ENCODE measurements at places on chromosomes 7 and 10. TPM values are rescaled to one million over a fixed set of nuclear protein-coding genes. Genes with fewer than 3 reads are reported as not detected.

The FAM25C gene
- 26.2 TPM for polyA plus RNA-seq

GRCh38 chr10:118698421-118698820 is 56.3 kb downstream of the CACUL1 start:
- DNase-seq, result no peak

The ASB15 gene
- not detected for polyA plus RNA-seq

DNA sequence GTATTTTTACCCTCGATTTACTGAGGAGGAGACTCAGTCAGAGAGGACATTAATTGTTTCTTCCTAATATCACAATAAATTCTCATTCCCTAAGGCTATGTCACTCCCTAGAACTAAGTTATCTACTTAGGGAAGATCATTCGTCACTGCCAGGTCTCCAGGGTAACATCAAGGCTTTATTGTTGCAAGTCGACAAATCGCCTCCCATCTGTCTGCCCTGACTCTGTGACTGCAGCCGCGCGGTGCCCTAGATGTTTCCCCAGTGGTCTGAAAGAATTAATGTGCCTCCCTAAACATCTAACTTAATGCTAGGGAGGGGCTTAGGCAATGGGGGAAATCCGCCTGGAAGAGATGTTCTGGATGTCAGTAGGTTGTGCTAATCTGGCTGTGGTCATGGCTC is 558.8 kb upstream of the C7orf33 start:
- no peak for DNase-seq

- DNase-seq, result no peak
These were observed 568.3 kb downstream of the TYW1 start for GRCh38 chr7:67564959-67565358.

The DPY19L1 gene
- polyA plus RNA-seq, result 11.9 TPM

GRCh38 chr10:99560277-99561126 is 27.8 kb downstream of the NKX2-3 start:
- DNase-seq, result no peak

DNA sequence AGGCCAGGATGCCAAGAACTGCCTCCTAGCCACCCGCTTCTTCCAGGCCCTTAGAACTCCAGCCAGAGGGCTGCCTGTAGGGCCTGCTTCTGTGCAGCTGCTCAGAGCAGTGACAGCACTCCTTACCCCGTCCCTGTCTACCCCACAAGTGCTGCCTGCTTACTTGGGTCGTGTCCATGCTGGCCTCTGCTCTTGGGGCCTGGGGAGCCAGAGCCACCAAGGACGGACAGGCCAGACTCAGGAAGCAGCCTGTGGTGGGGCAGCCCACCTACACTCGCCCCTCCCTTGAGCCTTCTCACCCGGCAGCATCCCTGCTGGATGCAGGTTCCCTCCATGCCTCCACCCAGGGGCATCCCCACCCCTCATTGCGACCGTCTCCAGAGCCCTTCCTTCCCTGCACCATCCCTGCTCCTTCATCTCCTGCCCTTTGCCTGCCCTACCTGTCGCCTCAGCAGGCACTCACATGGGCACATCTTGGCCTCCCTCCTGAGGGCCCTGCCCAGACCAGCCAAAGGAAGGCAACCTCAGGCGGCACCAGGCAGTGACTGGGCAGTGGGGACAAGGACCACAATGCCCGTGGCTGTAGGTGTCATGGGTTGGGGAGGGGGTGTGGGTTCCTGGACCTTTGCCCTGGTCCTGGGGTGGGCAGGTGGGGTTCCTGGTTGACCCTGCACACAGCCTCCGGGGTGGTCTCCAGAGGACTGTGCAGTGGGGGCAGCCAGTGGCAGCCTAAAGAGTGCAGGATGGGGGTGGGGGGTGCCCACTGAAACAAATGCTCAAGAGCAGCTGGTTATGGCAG is 78.0 kb upstream of the TNS3 start:
- no peak for DNase-seq

The COL17A1 gene
- polyA plus RNA-seq, result 3,374 TPM

- no peak for DNase-seq
These were observed 40.4 kb downstream of the CREB3L2 start for GRCh38 chr7:137961200-137962177.

DNA sequence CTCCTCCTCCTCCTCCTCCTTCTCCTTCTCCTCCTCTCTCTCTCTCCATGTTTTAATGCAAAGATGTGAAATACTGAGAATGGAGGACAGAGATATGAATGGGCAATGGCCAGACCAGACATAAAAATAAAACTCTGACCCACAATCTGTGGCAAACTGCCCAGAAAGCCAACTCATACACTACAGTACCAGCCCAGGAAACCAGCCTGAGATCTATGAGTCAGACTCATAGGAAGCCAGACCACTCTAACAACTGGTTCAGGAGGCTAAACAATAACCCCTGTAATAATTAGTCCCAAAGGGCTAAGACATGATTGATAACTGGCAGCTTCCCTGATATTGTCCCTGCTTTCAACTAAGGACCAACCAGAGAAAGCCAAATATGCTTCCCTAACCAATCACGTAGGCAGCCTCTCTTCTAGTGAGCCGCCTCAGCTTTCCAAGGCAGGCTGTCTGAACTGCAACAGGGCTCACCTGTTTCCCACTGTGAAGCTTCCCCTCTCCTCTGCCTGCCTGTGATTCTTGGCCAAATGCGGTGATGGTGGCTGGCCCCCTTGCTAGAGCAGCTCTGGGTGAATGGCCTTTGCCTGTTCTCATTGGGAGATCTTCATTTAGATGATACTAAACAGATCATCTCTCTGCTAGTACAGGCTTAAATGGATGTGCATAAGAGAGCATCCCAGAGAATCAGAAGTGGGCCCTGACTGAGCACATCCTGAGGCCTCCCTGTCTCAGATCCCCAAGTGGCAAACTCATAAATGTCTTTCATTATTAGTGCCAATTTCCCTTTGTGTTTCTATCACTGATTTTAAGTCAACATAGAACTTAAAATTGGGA is 817.6 kb downstream of the TNS3 start:
- peak; percentile 64 for DNase-seq

The KAZALD1 gene
- polyA plus RNA-seq, result 0.18 TPM

DNA sequence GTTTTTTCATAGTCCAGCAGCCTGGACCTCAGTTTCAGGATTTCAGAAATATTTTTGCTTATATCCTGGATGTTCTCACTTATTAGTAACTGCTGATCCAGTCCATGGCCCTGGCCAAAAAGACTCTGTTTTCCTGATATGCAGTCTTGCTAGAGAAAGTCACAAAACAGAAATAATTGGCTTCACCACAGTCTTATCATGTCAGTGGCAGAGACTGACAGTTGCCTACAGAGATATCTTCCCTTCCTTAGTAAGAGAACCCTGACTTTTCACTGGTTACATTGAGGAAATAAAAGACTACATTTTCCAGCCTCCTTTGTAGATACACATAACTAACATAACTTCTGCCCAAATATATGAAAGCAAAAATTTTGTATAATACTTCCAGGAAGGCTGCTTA is 56.6 kb downstream of the AHR start:
- DNase-seq, result no peak

DNA sequence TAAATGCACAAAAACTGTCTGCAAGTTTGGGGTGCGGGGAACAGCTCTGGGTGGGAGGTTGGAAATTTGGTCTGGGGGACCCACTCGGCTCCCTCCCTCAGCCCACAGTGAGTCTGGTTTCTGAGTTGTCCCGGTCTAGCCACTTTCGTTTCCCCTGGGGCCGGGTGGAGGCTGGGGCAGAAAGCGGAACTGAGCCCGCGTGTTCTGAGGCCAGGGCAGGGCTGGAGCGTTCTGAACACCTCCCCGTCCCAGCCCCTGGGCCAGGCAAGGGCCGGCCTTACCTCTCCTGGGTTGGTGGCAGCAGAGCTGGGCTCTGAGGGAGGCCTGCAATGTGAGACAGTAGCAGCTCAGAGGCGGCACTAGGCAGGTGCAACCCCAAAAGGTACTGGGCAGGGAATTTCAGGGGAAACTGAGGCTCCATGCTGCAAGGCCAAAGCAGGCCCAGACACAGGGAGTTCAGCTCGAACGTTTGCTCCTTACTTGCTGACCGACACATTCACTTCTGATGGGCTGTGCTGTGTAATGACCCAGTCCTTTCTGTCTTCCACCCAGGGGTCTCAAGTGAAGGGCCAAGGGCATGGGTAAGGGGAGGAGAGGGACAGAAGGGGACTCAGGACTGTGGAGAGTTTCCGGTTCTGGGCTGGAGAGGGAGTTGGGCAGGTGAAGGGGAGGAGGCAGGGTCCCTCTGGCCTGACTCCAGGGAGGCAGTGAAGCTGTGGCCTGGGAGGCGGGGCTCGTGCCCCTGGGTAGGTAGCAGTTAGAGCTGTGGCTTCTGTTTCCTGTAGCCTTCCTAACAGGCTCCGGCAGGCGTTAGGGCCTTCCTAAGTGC is 3.0 kb downstream of the IRF5 start:
- DNase-seq, result no peak

The ANKMY2 gene
- polyA plus RNA-seq, result 9.5 TPM

DNA sequence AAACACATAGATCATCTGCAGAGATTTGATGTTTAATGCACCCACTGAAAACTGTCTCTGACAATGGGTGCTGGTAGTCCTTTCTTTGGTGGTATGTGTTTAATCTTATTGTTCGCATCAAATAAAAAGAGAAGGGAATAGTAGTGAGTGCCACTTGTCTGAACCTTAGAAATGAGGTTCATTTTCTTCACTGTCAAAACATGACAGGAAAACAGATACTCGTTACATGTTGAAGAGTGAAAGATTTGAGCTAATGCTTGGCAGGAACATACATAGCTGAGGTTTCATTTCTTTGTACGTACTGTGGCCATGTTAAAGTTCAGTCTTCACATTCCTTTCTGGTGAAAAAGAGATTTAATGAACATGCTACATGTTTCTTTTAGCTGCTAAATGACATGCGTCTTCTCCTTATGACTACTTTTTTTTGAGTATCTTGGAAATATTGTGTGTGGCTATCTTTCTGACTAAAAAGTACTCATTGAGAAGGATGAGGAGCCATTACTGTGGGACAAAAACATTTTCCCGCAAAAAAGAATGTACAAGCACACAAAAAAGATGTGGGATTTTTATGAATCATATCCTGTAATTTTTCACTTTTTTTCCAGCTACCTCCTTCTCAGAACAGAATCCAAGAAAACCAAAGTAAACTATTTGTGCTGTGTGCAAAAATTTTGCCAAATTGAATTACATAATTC is 108.0 kb downstream of the TWIST1 start:
- no peak for DNase-seq
